ENCODE measurements at places on chromosomes 1 and 21.

GRCh38 chr1:39420493-39420892, 70.9 kb upstream of the BMP8A start:
- no peak for DNase-seq

GRCh38 chr1:170131984-170132383, 13.8 kb upstream of the NTMT2 start:
- DNase-seq = no peak

DNA sequence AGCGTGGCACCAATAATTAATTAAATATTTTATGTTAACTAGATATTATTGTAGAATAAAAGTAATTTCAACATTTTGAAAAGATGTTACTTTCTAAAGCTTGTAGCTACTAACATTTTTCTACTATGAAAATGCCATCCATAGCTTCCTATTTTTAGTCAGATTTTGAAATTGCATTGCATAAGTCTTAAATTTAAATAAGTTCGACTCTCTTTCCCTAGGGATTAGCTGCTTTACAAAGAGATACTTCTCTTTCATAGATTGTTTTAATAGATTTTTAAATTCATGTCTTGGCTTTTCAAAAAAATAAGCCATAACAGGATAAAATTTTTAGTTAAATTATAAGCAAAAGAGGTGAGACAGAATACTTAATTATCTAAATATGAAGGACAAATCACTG, 1279.6 kb downstream of the KCNT2 start:
- no peak for DNase-seq

GRCh38 chr1:110424699-110425611, 17.5 kb upstream of the LAMTOR5 start:
- no peak for DNase-seq

- DNase-seq = no peak
Observed at GRCh38 chr1:94579876-94580294, 38.3 kb upstream of the F3 start.

DNA sequence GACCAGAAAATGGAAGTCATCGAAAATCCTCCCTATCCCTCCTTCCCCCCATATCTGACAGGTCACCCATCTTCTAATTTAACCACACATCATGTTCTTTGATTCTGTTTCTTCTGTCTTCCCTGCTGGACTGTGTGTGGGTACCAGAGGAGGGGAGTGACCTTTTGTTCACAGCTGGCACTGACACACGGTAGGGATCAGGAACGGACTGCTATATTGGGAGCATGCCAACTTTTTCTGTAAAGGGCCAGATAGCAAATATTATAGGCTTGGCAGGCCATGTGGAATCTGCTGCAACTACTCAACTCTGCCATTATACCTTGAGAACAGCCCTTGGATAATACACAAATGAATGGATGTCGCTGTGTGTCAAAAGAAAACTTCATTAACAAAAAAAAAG, 7.5 kb upstream of the TOMM20 start:
- DNase-seq = no peak

GRCh38 chr1:231576804-231577718, 48.6 kb downstream of the TSNAX start:
- no peak for DNase-seq

GRCh38 chr1:204735042-204735441, 49.5 kb upstream of the LRRN2 start:
- no peak for DNase-seq

- DNase-seq = no peak
Observed at GRCh38 chr1:55916481-55916880, 662.9 kb downstream of the PLPP3 start.

GRCh38 chr1:10539411-10540043, 64.8 kb downstream of the PEX14 start:
- DNase-seq = no peak

DNA sequence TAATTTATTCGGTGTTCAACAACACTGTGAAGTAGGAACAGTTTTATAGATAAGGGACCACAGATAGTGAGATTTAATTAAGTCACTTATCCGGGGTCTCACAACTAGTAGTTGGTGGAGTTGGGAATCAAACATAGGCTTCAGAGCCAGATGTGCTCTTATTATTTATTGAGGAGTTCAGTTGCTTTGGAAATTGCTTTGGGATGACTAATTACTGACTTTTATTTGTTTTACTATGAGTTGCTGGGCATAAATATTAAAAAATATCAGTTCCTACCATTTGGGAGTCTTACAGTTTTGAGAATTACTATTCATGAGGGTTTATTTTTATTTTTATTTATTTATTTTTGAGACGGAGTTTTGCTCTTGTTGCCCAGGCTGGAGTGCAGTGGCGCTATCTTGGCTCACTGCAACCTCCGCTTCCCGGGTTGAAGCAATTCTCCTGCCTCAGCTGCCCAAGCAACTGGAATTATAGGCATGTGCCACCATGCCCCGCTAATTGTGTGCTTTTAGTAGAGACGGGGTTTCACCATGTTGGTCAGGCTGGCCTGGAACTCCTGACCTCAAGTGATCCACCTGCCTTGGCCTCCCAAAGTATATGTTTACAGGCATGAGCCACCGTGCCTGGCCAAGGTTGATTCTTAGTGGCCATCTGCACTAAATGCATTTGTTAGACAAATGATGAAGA, 27.7 kb downstream of the THRAP3 start:
- no peak for DNase-seq

DNA sequence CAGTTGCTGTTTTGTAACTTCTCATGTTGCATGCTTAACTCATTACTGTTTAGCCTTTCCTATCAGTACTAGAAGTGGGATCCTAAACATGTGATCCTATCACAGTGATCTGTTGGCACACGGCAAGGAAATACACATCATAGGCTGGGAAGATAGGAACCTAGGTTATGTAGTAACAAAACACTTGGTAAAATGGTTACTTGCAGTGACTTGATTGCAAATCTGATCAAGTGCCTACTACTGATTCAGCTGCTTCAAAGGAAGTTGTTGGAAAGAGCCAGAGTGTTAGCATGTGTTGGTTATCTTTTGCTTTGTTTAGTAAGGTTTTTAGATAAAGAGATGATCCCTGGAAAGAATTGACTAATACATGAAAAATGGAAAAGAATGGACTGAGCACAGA, 8.9 kb upstream of the VASH2 start:
- no peak for DNase-seq

DNA sequence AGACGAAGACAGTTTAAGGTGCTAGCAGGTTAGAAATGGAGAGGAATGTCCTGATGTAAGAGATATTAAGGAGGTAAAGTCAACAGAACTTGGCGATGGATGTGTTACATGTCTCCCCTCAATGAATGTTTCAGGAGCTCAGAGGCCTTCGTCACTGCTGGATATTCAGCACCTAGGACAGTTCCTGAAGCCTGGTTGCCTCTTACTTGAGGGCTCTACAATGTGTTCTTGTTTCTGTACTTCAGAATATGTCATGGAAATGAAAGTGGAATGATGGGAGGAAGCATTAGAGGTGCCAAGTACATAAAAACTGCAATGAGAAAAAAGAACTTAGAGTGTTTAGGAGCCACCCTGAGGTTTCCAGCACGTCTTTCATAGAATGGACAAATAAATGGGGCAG, 17.7 kb downstream of the TNR start:
- no peak for DNase-seq

- peak; percentile 2 for DNase-seq
Observed at GRCh38 chr1:41533731-41534080, 49.2 kb upstream of the EDN2 start.

DNA sequence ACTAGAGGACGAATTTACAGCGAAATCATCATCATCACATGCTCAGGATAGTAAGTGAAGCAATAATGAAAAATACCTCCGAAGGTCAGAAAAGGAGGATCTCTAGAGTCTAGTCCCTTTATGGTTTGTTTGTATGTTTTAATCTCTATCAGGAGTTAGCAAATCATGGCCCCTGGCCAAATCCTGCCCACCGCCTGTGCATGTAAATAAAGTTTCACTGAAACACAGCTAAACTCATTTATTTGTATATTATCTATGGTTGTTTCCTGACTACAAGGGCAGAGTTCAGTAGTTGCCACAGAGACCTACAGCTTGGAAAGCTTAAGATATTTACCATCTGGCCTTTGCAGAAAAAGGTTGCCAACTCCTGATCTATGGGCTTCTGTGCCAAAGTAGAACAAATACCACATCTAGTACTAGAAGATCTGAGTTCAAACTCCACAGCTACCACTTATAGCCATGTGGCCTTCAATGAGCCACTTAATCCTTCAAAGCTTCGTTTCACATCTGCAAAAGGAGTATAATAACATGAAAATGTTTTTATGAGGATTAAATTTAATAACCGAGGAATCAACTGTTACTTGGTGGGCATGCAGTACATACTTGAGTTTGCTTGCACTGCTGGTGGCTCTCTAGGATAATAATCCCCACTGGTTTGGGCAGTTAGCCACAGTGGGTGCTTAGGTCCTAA, 94.0 kb upstream of the KIF26B start:
- DNase-seq = no peak

DNA sequence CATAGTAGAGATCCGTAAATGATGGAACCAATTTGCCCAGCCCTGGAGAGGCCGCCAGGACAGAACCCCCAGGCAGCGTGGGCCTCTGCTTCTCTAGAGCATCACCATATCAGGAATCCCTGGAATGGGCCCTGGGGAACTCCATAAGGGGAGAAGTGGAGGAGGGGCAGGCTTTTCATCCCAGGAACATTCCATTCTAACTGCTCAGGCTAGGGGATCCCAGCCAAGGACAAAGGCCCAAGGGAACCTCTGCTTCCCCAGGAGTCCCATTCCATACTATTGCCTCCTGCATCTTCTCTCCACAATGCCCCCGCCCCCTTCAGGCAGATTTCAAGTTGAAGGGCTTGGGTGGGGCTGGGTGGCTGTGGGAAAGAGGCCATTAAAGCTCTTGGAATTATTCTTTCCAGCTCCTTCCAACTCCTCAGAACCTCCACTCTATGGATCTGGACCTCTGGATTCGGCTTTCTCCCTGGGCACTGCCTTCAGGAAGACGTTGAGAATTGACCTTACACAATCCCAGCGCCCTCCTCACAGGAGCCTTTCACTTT, 6.0 kb downstream of the TRNP1 start:
- DNase-seq = no peak

GRCh38 chr1:99751877-99752504, 14.4 kb downstream of the FRRS1 start:
- no peak for DNase-seq

DNA sequence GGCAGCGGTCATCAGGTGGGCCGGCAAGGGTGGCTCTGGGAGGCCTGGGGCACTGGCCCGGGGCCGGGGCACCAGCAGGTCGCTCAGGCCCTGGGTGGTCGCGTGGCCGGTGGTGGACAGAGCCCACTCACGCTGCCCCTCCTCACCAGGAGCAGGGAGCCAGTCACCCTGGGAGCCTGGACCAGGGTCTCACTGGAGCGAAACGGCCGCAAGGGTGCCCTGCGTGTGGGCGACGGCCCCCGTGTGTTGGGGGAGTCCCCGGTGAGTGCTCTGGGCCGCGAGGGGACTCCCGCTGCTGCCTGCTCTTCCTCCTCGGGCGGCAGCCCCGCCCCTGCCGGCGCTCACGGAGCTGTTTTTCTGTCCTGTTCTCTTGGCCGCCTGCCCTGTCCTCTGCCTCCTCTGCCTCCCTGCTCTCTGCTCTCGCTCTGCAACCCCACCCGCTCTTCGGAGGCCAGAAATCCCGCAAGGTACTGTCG, 23.5 kb downstream of the RNF223 start:
- DNase-seq = no peak

DNA sequence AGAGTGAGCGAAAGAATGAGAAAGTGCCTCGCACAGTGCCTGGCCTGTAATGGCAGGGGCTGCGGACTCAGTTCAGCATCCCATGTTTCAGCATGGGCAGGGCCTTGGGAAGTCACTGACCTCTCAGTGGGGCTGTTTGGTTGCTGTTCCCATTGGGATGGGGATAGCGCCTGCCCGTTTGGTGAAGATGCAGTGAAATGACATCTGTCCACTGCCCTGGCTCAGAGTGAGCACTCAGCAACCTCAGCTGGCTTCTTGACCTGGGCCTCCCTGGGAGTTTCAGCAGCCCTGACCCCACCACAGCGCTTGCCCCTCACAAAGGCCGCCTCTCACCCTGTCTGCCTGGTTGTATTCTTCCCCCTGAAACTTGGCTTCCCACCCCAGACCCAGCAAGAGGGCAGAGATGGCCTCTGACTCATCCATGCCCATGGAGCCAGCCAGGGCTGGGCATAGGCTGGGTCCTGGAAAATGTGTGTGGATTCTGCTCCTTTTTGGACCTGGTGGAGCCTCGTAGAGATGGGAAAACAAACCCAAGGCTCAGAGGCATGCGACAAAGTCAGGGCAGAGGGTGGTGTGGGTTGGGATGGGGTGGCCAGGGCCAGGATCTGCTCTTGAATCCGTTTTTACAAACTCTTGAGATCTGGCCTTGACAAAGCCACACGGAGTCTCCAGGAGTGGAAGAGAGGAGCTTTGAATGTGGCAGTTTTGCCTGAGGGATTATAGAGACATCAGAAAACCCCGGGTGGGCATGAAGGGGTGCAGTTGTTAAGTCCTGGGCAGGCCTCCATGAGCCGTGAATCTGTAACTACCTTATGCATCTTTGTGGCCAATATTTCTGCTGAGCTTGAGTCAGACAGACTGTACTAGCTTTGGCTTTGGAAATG, 1.2 kb downstream of the XKR8 start:
- DNase-seq = no peak

GRCh38 chr1:93414749-93415148, 33.2 kb upstream of the FNBP1L start:
- DNase-seq = no peak

GRCh38 chr1:85216697-85217096, 15.9 kb upstream of the SYDE2 start:
- no peak for DNase-seq

DNA sequence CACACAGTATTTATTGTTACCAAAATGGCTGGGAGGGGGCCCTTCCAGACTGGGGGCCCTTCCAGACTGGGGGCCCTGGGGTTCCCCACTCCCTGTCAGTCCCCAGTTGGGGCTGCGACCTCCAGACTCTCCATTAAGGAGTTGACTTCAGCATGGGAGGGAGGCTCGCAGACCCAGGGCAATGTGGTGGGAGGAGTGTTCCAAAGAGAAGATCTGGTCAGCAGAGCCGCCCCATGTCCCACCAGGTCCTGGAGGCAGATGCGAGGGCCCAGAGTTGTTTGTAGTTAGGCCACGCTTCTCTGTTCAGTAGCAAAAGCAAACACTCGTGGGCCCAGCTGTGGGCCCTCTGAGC, 285.5 kb downstream of the LRRC40 start:
- DNase-seq = no peak

GRCh38 chr1:22860883-22861385, 111.7 kb downstream of the LACTBL1 start:
- no peak for DNase-seq

- no peak for DNase-seq
Observed at GRCh38 chr1:236059011-236059410, 5.9 kb downstream of the NID1 start.

Measured in activated naive CD4-positive, alpha-beta T cell treated with anti-CD3 and anti-CD28 coated beads, Interleukin-2, amount 50 U/mL, for 16 hours (primary cell).